ENCODE measurements at places on chromosomes 1 and 21. TPM values are rescaled to one million over a fixed set of nuclear protein-coding genes. Genes with fewer than 3 reads are reported as not detected.

The OR10J1 gene
- total RNA-seq, result not detected

DNA sequence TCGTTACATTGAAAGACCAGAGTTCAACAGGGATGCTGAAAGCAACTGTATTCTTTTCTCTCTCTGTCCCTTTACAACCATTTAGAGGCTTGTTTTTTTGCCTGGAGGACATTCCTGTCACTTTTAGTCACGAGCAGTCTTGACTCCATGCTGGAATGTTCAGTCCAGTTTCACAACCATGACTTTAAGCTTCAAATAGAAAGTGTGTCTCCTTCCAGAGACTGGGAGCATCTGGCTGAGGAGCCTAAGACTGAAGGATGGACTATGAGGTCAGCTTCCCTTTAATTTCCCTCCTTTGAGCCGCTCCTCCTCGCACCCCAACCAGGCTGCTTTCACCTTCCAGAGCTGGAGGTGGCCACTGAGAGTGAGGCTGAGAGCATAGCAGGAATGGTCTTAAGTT lies 10.5 kb upstream of the RYR2 start:
- no peak for DNase-seq

- no peak for DNase-seq
Measured at GRCh38 chr1:115255154-115255553, 82.9 kb downstream of the NGF start.

DNA sequence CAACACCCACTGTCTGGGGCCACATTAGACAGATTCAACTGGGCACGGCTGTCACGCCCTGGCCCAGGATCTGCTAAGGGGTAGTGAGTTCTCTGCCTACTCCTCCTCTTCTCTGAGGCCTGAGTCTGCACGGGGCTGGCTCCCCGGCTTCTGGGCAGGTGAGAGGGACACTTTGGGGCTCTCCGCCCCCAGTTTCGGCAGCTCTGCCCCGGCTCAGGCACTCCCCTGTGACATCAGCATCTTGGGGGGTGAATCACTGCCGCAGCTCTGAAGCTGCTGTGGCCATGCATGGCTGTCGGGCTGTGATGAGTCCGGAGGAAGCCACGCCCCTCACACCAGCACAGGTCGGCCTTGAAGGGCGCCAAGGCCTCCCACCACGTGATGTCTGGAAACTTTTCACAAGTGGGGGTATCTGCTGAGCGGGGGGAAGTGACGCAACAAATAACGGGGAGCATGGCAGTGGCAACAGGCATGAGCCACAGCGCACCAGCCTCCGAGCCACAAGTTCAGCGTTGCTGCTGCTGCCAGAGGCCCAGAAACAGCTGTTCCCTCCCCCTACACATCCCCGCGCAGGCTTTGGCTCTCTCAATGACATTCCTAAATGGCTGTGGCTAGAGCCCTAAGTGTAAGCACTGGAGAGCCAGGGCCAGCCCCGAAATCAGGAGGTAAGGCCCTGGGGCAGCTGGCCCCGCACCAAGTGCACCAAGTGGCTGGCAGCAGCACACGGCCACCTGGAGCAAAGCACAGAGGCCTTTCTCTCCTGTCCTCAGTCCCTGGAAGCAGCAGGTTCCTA lies 26.3 kb downstream of the ZBTB17 start:
- DNase-seq, result peak; percentile 87

GRCh38 chr1:51009381-51009780 lies 39.3 kb downstream of the CDKN2C start:
- DNase-seq, result no peak

The ANGPTL3 gene
- not detected for total RNA-seq

Measured in left ventricle myocardium superior (tissue), 1 donor.